ENCODE measurements at places on chromosomes 16 and 17.

- DNase-seq, result no peak
These were observed 39.4 kb downstream of the HS3ST3A1 start for GRCh38 chr17:13562271-13562800.

- DNase-seq, result no peak
These were observed 134.4 kb upstream of the CDH8 start for GRCh38 chr16:62170642-62171041.

- no peak for DNase-seq
These were observed 189.2 kb downstream of the SEC14L1 start for GRCh38 chr17:77329741-77330531.

DNA sequence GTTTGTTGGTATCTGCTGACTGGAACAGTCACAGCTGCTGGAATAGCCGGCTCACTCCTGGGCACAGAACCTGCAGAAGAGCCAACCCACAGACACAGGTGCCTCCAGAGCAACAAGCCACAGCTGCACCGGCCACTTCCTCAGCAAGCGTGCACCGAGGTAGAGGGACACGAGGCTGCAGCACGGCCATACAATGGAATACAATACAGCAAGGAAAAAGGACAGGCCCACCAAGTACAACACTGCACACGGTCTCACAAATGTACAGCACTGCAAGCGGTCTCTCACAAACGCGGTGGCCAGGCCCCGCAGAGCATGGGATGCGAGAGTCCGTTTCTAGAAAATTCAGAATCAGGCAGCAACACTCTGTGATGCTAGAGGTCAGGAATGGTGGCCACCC is 47.4 kb upstream of the PABPN1L start:
- DNase-seq, result no peak

- no peak for DNase-seq
These were observed 117.7 kb upstream of the FOXF1 start for GRCh38 chr16:86392436-86393152.

- DNase-seq, result no peak
These were observed 49.4 kb downstream of the RABEP1 start for GRCh38 chr17:5331506-5331905.

GRCh38 chr17:38751144-38751807 is 1.3 kb upstream of the PSMB3 start:
- no peak for DNase-seq

DNA sequence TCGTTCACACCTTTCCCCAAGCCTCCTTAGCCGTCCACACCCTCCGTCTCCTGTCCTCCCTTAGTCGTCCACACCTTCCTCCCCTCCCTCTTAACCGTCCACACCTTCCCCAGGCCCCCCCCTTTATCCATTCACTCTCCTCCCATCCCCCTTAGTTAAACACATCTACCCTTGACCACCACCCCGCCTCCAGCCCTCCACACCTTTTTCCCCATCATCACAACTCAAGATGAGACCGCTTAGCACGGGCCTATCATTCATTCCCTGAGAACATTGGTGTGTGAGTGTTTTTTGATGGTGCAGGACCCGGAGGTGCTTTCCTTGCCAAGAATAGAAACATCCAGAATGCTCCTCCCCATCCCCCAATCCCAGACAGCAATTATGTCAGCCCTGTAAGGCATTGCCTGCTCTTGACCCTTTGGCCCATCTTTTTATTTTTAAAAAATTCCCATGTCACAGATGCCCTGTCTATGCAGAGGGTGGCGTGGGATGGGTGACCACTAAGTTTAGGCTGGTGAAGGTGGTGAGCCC is 1.4 kb downstream of the TENT4B start:
- no peak for DNase-seq

- DNase-seq, result no peak
These were observed 11.3 kb downstream of the WWP2 start for GRCh38 chr16:69773260-69773947.

GRCh38 chr16:16093628-16094332 is 129.5 kb downstream of the ABCC6 start:
- no peak for DNase-seq

DNA sequence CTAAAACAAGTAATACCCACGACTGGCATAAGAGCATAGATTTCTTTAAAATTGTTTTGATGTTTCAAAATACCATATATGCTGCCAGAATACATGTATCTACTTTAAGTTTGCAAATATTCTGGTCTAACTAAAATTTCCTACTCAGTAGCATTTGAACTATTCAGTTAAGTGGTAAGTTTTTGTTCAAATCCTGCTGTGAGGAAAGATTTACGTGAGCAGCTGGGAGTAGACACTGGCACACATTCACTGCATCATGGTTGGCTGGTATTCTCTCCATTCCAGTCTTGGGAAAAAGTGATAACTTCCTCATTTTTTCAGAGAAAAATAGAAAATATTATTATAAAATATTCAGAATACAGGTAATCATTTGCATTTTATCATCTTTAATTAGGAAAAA is 133.6 kb downstream of the SKAP1 start:
- no peak for DNase-seq

- DNase-seq, result no peak
These were observed 1327.3 kb upstream of the GOT2 start for GRCh38 chr16:60061396-60061795.
